NCI-H526 treated with DMSO at 0.1 percent for 48 hours (cell line): ENCODE measurements at places on chromosomes 2 and 18.

DNA sequence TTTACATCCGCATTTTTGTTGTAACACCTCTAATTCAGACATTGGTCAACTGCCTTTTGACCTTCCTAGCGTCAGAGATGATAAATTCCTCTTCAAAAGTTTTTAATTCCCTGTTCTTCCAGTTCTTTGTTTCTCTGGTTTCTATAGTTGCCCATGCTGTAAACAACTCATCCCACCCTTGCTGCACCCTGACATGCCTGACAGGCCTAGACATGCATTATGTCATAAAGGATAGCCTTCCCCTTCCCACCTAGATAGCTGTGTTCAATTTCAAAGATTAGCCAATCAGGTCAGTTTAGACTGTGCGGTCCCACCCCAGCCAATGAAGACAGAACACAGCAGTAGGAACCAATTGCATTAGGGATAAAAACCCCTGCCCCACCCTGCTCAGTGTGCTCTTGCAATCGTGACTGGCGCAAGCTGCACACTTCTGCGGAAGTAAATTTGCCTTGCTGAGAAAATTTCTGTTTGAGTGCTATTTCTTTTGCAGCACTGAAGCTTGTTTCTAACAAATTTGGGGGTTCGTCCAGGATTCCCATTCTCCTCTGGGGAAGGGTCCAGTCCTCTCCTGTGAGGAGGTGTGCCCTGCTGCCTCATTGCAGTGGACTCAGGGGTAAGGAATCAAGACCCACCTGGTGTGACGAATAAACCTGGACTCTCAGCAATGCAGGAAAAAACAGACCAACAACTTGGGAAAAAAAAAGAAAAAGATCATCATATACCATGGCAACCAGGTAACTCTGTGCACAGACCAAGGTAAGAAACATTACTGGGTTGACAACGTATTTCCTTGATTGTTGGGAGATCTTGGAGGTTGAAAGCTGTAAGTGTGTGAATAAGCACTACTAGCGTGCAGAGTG, 9.1 kb upstream of the SAP130 start:
- DNase-seq, result no peak

GRCh38 chr2:96239745-96240264, 26.0 kb downstream of the TMEM127 start:
- DNase-seq, result no peak

DNA sequence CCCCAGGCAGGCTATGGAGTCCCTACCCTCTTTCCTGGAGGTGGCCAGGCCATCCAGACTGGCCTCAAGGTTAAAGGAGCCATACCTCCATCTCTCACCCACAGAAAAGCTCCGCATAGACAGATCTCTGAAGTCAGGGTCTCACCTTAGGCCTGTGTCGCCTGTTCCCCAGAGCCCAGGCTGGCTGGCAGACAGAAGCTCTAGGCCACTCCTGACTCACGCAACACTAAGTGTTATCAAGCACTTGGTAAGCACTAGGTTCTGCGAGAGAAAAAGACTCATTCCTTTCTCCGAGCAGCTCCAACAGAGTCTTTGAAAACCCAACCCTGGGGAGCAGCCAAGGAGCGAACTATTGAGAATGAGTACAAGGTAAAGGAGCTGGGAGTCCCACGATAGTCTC, 6.1 kb downstream of the SMAD7 start:
- DNase-seq, result no peak

GRCh38 chr2:45688479-45689298, 37.2 kb downstream of the PRKCE start:
- no peak for DNase-seq

DNA sequence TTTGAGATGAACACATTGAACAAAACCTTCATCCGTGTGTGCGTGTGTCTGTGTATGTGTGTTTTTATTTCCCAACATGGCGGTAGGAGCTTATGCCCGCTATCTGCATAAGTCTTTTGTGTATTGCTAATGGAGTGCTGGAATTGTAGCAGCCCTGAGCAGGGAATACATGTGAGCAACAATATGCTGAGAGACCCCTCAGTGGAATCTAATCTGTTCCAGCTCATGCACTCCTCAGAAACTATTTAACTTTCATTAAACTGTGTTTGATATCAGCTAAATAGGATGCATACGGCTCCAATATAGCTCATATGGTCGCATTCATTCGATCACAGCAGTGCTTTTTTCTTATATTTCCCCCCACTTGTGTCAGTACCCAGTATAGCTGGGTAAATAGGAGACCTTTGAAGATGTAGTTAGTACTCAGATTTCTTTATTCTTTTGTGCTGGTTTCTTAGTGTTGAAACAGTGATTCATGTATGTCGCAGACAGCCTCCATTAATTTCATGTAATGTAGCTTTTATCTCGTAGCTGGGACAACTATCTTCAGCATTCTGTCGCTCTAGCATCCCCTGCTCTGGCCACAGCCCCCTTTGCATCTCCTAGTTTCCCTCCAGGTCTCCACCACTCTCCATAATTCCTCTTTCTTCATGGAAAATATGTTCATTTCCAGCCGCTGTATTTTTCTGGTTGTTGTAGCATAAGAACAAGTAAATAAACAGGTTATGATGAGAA, 891.2 kb downstream of the BCL11A start:
- no peak for DNase-seq

- no peak for DNase-seq
These were observed 126.3 kb downstream of the TPGS2 start for GRCh38 chr18:36702401-36703013.

DNA sequence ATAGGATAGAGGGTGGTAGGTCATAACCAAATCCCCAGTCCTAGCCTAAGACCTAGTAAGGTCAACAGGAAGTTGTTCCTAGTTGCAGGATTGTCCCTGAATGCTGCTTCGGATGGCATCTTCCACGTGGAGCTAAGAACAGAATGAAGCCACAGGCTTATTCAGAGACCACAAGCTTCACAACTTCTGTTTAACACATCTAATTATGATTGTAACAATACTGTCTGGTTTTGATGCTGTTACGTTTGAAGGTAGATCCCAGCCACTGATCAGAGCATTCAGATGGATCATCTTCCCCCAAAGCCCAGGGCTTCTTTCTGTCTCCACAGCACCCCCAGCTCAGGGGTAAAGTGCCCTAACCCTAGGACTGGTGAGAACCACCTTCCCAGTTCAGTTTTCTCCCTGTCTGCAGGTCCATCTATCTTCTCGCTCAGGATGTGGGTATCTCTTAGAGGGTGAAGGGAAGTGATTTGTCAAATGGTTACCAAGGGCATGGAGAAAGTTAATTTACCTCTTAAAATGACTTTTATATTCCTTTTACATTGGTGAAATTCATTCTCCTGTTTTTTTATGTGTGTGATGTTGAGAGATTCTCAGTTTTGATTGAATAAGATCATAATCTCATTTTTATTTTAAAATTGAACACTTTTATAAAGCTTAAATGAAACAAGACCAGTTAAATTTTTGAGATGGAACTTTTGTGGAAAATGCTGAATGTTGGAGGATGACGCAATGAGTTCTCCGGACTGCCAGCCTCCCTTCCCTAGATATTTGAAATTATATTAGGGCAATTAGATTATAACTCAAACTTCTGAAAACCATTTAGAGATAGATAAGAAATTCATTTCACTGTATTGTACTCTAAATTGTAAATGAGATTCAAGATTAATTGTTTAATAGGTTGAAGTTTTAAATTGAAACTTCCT, 66.5 kb downstream of the RHBDD1 start:
- DNase-seq, result no peak

- no peak for DNase-seq
These were observed 245.0 kb downstream of the CLIP4 start for GRCh38 chr2:29360016-29360784.

DNA sequence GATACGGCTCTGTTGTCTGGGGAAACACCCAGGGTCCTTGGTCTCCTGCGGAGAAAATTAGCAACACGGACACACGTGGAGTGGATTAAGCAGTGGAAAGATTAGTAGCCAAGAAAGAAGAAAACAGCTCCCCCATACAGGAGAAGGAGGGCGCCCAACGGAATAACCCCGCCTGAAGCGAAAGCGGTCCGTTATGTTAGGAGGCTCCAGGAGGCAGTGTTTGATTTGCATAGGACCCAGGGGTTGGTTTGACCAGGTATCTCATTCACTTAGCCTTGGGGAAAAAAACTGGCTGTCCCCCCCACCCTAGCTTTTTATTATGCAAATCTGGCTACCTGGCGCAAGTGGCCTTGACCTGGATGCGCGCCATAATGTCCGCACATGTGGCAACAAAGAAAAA, 170.1 kb upstream of the KYNU start:
- no peak for DNase-seq

DNA sequence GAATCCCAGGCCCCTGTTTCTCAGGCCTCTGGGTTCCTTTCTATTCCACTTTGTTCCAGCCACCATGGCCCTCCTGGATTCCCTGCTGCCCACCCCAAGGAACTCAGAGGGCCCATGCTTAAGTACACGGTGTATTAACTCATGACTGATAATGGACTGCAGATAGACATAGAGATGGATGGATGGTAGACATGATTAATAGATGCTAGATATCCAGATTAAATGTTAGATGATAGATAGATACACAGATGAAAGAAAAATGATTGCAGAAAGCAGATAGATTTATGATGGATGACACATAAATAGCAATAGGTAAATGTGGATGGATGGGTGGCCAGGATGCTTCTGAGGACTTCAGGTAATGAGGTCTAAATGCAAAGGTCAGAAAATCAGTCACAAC, 278.0 kb downstream of the CELF4 start:
- DNase-seq, result no peak

DNA sequence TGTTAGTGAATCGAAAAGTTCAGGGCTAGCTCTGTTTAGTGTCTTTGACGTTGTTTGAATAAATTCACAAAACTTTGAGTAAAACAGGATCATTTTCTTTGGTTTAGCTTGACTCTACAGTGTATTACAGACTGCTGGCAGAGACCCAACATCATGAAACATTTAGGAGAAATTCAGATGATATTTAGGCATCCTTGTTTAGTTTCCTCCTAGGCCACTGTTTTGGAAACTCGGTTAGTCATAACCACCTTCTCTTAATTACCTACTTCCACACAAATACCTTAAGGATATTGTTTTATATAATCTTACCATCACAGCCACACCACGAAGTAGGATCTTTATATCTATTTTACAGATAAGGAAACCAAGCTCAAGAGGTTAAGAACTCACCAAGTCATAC, 7.8 kb downstream of the LIMS1 start:
- no peak for DNase-seq

- DNase-seq, result no peak
These were observed 22.8 kb downstream of the WDFY1 start for GRCh38 chr2:223922308-223922707.

- DNase-seq, result no peak
These were observed 183.9 kb downstream of the FMNL2 start for GRCh38 chr2:152518641-152519580.

GRCh38 chr18:55732227-55733106, 144.5 kb upstream of the TCF4 start:
- no peak for DNase-seq

GRCh38 chr18:9741793-9742523, 33.9 kb downstream of the RAB31 start:
- no peak for DNase-seq

- peak; percentile 47 for DNase-seq
These were observed 117.7 kb downstream of the ZEB2 start for GRCh38 chr2:144402251-144402650.

- no peak for DNase-seq
These were observed 14.3 kb upstream of the TRIB2 start for GRCh38 chr2:12702168-12703121.

- no peak for DNase-seq
These were observed 168.6 kb downstream of the LDLRAD4 start for GRCh38 chr18:13386891-13387801.

DNA sequence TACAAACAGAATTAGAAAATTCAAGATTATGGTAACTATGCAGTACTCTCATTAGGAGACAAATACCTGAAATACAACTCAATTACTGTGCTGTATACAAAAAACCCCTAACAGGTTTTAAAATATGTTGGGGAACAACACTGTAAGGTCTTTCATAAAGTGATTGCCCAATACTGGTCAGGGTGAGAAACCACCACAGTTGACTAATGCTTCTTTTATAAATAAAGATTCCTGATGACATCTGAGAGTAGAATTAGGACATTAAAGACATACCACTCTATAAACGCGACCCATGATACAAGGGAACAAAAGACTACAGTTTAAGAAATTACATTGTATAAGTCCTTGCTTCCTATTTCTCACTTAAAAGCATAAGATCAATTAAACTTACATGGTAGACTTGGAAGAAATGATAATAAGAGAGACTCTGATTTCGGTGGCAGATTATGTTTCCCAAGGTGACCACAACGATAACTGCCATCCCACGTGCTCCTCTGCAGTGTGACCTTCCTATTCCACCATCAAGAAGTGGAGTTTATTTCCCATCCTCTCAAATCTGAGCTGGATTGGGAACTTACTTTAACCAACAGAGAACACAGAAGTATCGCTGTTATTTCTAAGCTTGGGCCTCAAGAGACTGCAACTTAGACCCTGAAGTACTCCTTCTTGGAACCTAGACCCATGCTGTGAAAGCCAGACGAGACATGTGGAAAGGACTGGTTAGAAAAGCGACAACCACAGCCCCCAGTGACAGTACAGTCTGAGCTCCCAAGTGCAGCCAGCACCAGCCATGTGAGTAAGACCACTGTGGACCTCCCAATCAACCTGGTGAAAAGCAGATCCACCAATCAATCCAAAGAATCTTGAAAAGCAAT, 52.3 kb downstream of the ZNF521 start:
- no peak for DNase-seq

- DNase-seq, result no peak
These were observed 441.5 kb upstream of the TNP1 start for GRCh38 chr2:217301142-217301925.

DNA sequence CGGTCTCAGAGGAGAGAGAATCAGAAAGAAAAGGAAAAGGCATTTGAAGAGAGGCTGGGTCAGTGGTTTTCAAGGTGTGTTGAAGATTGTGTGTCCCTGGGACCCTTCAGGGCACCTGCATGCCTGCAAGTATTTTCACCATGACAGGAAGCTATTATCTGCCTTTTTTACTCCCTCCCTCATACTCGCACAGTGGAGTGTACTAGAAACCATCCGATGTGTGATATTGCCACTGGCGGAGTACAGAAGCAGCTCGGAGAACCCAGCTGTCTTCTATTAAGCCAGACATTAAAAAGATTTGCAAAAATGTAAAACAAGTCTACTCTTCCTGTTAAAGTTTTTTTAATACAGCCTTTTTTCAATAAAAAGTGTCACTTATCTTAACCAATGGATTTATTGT, 33.7 kb upstream of the RFX8 start:
- DNase-seq, result no peak

- DNase-seq, result no peak
These were observed 50.2 kb downstream of the TGOLN2 start for GRCh38 chr2:85277416-85278158.

DNA sequence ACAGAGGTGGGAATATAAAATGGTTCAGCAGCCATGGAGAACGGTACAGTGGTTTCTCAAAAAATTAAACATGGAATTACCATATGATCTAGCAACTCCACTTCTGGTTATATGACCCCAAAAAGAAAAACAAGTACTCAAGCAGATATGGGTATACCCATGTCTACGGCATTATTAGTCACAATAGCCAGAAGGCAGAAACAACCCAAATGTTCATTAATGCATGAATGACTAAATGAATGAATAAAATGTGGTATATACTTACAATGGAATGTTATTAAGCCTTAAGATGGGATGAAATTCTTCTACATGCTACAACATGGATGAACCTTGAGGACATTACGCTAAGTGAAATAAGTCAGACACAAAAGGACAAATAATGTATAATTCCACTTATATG, 266.8 kb upstream of the FBXO11 start:
- no peak for DNase-seq
